Muscle of arm (tissue), 14 donors: ENCODE measurements at places on chromosomes 2 and 18. TPM values are rescaled to one million over a fixed set of nuclear protein-coding genes. Genes with fewer than 3 reads are reported as not detected.

GRCh38 chr18:48194591-48195181, 214.5 kb downstream of the ZBTB7C start:
- DNase-seq: no peak

DNA sequence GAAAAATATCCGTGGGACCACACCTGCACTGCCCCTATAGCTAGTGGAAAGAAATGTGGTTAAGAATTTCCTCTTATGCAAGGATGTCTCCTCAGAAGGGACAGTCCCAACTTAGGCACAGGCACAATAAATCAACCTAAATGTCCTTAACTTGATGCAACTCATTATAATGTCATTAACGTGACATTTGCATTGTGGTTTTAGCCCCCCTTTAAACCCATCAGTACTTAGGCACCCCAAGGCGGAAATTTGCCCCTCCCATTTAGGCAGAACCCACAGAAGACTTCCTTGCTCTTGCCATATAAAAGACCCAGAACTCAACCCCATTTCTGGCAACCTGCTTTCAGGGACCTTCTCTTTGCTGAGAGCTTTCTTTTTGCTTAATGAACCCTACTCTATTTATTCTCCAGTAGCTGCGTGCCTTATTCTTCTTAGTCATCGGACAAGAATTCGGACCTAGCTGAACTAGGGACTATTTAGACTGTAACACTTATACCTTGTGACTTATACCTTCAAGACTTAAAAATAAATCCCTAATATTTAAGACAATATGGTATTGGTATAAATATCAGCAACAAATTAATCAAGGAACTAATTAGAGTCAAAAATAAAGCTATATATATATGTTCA, 1281.6 kb upstream of the TMEFF2 start:
- no peak for DNase-seq

DNA sequence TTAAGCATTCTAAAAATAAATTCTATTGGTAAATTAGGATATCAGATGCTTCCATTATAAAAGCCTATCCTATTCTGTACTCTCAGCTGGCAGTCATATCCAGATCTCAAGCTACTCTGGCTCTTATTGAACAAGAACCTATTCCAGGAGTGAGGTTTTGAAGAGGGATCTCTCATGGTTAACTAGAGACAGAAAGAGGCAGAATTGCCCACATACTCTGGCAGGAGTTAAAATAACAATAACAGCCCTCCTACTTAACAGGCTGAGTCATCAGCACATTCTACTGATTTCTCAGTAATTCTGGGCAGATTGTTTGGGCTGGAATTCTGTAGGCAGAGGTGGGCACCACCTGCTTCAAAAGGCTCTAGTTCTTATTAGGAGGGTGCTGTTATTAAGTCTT, 142.0 kb upstream of the UNC80 start:
- DNase-seq: no peak

ACOXL gene
- polyA plus RNA-seq: 0.69 TPM

DPYSL5 gene
- polyA plus RNA-seq: 21.7 TPM

UBR3 gene
- polyA plus RNA-seq: 65.1 TPM
